ENCODE measurements at places on chromosomes 5 and 9.

DNA sequence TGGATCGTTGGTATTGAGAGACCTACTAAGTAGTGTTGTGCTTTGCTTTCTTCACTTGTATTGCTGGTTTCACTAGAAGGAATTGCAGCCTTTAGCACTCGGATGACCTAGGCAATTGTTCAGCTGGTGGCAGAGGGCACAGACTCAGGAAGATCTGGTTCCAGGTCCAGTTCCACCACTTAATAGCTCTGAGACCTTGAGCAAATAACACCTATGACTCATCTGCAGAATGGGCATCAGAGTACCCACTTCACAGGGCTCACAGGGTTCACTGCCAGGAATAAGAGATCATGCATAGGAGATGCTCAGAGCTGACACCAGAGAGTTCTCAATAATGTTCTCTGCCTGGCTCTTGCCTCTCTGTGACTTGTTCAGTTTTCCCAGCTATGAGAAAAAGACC is 133.6 kb downstream of the SIL1 start:
- no peak for DNase-seq

- no peak for DNase-seq
Observed at GRCh38 chr5:168961681-168962080, 339.3 kb downstream of the SLIT3 start.

DNA sequence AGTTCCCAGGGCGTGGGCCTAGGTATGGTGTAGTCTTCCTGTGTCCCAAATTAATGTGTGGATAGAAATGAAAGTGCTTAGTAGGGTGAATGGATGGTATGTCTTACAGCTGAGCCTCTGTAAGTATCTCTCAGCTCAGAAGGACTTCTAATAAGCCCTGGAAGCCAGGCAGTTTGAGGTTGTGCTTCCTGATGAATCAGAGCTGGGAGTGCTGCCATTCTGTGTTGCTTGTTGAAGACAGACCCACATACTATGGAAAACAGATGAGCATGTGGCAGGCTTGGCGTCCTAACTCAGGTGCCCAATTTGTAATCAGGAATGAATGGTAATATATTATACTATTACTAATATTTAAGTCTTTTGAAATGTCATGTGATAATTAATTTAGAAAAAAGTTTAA is 69.8 kb downstream of the CMYA5 start:
- DNase-seq: no peak

DNA sequence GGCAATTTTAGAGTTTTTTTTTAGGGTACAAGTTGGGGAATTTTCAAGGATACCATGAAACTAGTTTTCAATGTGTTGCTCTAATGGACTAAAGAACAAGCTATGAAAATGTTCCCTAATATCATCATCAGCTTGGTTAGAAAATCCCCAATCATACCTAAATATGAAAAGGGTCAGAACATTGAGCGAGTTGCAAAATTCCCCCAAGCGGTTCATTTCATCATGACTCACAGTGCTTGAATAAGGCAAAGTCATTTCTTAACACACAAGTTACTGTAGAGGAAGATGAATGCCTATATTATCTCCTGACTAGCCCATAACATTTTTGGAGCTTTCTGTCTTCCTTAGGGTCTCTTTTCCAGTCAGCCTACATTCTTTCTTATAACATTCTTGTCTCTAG is 62.7 kb downstream of the ST8SIA4 start:
- DNase-seq: no peak

GRCh38 chr5:160185626-160186360 is 43.5 kb upstream of the FABP6 start:
- DNase-seq: no peak

DNA sequence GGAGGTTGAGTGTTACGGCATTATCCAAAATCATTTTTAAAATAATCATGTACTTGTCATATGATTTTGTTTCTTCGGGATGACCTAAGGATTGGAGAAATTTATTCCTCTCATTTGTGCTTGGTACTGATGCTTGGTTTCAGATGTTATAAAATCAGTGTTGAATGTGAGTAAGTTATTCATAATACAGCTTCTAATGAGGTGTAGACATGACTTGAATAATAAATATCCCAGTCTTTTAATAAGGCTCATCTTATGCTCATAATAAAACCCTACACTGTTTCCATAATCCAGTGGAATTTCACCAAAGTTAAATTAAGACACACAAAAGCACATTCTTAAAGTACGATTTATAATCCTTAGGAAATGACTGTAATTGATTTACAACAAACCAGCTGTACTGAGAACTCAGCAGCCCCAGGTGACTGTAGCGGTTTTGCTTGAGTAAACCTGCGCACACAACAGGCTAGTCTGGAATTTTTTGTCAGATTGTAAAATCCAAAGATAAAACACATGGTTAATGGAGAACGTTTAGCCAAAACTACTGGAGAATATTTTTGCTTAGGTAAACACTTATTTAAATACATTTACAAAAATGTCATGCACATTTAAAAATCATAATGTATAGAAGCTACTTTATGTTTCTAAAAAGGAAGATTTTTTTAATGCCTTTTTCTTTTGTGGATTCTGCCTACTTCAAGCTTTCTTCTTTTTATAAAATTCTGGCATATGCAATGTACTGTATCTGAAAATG is 609.8 kb upstream of the GRAMD2B start:
- DNase-seq: no peak

GRCh38 chr5:170740551-170741205 is 42.8 kb upstream of the GABRP start:
- no peak for DNase-seq
